ENCODE measurements at places on chromosomes 16 and 17.

GRCh38 chr17:42072323-42073187 is 22.2 kb upstream of the C17orf113 start:
- DNase-seq = peak; percentile 38

DNA sequence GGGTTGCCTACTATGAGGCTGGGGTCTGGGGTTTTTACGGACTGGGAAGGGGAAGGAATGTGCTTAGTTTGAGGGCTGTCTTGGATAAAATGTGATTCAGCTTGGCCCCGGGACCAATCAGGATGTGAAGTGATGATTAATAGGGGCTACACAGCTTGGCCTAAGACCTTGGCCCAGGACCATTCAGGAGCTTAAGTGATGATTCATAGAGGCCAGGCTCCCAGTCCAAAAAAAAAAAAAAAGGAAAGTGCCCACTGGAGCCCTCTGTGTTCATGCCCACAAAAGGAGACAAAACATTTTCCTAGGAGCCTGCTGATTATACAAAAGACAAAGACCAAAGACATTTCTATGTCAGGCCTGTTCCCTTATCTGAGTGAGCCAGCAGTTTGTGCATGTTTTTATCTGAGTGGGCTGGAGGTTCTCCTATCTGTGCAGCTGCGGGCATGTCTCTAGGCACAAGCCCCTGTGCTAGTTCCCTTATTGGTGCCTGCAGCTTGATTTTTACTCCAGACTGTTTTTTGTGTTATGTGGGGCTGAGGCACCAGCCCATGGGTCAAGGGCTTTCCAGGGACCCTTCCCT is 898.2 kb upstream of the GOT2 start:
- no peak for DNase-seq

DNA sequence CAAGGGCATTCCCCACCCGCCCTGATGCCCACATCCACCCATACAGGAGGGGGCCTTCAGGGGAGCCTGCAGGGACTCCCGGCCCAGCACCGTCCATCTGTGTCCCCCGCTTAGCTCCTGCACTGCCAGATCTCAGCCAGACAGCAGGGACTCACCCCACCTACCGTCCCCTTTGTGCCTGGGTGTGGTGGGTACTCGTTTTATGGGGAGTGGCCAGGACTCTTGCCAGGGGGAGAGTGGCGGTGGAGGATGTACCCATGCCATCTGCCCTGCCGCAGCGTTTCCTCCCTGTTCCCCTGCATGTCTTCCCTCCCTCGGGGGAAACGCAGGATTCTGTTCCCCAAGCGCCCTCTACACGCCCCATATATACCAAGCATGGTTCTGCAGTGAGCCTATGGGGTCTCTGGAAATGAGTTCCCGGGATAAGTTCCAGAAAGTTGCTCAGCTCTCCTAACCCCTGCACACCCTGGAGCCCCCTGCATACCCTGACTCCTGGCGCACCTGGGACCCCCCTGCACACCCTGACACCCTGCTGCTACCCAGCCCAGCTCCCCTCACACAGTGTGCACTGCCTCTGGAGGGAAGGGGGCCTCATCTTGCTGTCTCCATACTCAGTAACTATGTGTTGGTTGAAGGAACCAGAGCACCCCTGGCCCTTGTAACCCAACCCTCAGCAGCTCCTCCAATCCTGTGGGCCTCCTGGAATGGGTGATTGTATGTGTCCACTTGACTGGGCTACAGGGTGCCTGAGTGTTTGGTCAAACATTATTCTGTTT is 4.2 kb upstream of the MAFG start:
- DNase-seq = no peak

DNA sequence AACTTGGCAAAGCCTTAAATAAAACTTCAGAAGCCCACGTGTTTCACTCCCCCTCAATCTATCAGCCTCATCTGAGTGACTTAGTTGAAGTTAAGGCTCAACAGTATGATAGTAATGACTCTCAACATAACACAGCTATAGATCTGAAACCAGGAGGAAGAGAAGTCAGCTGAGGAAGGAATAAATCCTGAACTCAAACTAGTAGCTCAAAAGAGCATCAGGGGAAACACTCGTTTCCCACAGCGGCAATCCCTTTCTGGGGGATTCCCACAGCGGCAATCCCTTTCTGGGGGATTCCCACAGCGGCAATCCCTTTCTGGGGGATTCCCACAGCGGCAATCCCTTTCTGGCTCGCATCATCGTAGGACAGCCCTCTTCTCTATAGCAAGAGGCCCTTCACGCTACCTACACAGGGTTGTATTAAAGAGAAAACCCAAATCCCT is 56.8 kb downstream of the ZZEF1 start:
- DNase-seq = no peak

- no peak for DNase-seq
Measured at GRCh38 chr17:41664587-41665565, 23.8 kb upstream of the EIF1 start.

DNA sequence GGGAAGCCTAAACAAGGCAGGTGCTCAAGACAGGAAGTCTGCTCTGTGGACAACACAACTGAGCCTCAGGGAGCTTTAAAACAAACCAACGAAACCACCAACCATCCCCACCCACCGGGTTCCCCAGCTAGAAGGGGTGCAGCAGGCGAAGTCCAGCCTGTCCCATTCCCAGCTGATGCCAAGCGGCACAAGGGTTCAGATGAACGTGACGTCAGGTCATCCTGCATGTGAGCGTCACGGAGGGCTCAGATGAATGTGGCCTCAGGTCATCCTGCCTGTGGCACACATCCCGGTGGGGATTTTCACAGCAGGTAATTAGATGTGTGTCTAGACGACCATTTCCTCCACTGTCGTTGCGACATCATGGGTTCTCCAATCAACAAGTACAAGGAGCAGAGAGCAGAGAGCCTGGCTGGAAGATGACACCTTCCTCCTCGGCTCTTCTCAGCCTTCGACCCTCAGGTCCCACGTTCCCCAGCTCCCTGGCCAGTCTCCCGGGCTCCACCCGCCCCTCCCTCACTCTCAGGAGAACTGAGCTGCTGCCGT is 246.5 kb downstream of the FOXL1 start:
- no peak for DNase-seq

GRCh38 chr17:32142038-32142856 is at the start of gene RHOT1:
RHOT1 (plus strand) TSS chr17:32142502; CDS start chr17:32142693, 191 bp downstream.
- peak; percentile 84 for DNase-seq

DNA sequence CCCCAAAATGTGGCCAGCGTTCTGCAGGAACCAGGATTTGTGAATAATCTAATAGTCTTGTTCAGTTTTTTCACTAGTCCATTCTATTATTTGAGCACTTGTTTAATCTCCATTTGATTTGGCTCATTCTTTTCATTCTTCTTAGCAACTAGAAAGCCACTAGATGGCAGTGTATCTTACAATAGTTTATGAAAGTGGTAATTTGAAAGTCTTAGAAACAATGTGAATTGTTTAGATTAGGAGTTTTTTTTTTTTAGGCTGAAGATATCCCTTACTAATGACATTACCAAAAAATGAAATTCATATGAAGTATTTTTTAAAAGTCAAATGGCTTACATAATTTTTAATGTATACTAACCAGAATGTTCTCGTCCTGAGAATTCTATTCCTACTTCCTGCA is 6.7 kb downstream of the ERI2 start:
- peak; percentile 62 for DNase-seq

DNA sequence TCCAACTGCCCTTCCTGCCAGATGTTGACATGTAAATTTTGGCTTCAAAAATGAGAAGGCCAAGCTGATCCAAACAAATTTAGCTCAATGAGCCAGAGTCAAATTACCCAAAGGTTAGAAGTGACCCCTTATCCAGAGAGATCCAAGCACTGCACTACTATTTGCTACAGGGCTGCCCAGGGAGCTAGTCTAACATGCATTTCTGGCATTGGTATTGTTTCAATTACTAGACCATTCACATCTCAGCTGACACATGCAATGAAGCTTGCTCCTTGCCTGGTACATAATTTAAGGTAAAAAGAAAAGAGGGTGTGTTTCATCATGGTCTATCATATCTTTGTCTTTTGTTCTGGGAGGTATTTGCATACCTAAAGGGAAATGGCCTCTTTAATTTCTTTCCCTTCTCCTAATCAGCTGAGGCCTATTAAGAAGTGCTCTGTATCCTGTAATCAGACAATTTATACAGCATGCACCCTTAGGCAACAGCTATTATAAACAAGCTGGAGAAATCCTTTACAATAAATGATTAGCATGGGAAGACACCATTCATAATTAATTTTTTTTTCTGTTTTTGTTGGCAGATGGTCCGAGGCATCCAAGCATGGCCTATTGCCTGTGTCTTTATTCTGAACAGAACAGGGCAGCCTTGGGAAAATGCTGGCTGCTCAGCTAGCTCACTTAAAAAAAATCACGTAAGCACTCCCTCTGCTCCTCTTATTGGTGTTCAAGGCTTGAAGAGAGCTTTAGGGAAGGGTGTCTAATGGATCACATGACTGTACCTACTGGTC is 161.5 kb upstream of the SALL1 start:
- DNase-seq = no peak

GRCh38 chr17:4204190-4204589 is 59.6 kb downstream of the ANKFY1 start:
- DNase-seq = no peak

- DNase-seq = no peak
Measured at GRCh38 chr17:80190716-80191115, 20.9 kb downstream of the CARD14 start.

- no peak for DNase-seq
Measured at GRCh38 chr17:6669479-6670212, 18.1 kb downstream of the C17orf100 start.

GRCh38 chr17:75228305-75228704 is 22.8 kb downstream of the NUP85 start:
- peak; percentile 66 for DNase-seq

GRCh38 chr17:2023692-2024571 is 1.2 kb downstream of the RTN4RL1 start:
- DNase-seq = peak; percentile 7

DNA sequence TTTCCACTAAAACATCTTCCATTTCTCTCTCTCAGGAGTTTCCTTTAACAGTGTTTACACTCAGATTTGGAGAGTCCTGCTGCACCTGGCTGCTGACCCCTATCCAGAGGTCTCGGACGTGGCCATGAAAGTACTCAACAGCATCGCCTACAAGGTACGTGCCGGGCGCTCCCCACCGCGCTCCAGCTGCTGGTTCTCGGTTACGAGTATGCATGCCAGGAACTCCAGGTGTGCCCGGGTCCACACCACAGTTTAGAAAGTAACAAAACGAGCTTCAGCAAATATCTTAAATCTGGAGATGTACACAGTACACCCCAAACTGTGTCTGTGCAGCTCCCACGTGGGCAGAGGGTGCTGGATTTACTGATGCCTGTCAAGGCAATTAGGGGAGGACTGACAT is 82.9 kb upstream of the CHMP6 start:
- no peak for DNase-seq

DNA sequence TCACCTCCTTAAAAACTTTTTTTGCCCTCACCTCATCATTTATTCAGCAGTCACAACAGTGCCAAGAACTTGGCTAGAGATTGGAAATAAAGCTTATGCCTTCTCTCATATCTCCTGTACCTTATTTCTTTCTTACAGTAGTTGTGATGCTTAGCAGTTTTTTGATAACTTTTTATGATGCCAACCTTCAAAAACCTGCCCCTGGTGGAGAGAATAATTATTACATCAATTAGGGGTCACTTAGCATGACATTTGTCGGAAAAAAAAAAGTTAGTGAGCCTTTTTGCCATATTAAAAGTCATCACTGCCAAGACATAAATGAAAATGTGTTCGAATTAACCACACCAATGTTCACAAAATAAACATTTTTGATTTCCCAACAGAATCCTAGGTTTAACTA is 296.6 kb downstream of the WWOX start:
- DNase-seq = peak; percentile 12

Measured in Kasumi-1 (cell line).